ENCODE measurements at places on chromosomes 12 and 14.

DNA sequence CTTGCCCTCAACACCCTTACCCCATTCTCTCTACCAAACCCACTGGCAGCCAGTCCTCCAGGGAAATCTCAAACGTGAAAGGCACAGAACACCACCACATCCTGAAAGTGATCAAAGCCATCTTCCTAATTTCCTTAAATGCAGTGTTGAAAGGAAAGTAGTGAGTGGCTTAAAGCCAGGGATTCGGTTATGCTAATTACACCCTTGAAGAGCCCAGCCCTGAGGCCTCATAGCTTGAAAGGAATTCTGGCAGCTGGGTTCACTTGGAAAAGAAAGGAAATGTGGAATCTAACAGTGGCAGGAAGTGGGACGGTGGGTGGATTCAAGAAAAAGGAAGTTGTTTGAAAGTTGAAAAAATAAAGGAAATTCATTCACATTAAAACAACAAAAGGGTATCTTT lies 73.0 kb upstream of the FICD start:
- no peak for DNase-seq

DNA sequence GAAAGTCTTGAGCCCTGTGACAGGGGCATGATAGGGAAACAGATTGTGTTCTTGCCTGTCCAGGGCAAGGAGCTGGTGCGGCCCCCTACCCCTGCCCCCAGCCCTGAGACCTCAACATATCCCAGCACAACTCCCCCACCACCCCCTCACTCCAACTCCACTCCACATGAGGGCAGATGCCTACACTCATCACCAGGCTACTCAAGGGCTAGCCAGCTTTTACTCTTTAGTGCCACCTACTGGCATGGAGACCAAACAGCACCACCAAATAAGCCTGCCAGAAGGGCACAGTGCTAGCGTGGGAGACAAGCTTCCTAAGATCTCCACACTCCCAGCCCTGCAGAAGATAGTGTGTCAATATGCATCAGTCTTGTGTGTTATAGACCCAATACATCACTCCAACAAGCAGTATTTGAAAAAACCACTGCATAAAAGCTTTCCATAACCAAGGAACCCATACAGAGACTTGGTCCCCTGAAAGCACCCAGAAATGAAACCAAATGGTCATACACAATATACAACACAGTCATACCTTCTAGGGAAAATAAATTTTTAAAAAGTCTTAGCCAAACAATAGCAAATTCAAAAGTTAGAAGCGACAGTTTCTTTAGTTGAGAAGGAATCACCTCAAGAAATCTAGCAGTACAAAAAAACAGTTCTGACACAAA lies 154.4 kb downstream of the KCNK10 start:
- DNase-seq, result peak; percentile 51

- no peak for DNase-seq
Observed at GRCh38 chr14:81751198-81751597, 217.5 kb upstream of the SEL1L start.

GRCh38 chr14:105855893-105856675 lies 329.7 kb downstream of the TMEM121 start:
- peak; percentile 7 for DNase-seq

DNA sequence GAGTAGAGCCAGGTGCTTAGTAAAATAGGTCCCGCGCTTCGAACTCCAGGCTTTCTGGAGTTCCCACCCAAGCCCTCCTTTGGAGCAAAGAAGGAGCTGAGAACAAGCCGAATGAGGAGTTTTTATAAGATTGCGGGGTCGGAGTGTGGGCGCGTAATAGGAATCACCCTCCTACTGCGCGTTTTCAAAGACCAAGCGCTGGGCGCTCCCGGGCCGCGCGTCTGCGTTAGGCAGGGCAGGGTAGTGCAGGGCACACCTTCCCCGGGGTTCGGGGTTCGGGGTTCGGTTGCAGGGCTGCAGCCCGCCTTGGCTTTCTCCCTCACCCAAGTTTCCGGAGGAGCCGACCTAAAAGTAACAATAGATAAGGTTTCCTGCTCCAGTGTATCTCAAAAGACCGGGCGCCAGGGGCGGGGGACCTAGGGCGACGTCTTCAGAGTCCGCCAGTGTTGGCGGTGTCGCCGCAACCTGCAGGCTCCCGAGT lies 3.6 kb downstream of the SSTR1 start:
- DNase-seq, result no peak

GRCh38 chr14:99479160-99479905 lies 1.3 kb downstream of the SETD3 start:
- DNase-seq, result no peak

DNA sequence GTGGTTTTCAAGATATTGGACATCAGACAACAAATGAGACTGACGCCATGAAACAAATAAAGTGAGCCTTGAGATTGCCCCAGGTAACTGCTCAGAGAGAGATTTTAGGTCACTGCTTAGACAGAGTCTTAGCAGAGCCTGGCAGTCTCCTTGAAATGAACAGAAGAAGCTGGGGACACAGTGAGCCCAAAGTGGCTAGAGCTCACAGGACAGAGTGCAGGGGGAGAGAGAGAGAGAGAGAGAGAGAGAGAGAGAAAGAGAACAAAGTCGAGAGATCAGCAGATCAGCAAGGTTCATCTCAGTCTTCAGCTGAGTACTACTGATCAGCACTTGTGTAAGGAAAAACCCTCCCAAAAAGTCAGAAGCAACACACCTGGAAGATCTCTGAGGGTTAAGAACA lies 147.4 kb downstream of the RMST start:
- no peak for DNase-seq

DNA sequence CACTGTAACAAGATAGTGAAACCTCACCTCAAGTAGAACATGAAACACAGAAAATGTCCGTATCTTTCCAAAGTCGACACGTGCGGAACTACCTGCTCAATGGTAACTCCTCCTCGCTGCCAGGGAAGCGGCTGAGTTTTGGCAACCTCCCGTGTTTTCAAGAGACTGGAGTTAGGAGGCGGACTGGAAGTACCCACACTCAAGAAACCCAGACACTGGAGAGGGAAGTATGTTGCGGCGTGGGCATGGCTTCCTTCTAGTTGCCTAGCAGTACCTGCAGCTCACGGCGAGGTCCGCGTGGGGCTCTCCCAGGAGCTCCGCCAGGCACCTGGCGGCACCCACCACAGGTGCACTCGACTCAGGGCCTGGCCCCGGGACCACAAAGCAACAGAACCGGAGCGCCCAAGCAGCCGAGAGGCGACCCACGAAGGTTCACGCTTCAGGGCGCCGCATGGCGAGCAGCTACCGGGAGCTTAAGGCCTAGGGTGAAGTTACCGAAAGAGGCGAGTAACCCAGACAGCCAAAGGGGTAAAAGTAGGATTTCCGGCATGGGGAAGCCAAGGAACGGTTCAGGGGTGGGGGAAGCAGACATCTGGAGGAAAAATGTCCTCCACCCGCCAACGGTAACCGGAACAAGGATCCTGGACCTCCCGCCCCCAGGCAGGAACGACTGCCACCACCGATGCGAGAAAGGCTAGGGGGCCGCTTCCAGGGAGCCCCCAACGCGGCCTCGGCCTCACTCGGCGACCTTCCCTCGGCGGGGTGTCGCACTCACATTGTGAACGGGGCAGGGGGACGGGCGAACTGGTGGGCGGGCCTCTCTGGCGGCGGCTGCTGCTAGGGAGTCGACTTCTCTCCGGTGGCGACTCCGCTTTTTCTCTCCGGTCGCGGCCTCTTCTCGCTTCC lies 608 bp downstream of the PTGES3 start:
- peak; percentile 69 for DNase-seq

- no peak for DNase-seq
Observed at GRCh38 chr14:51860825-51861499, 550 bp downstream of the GNG2 start.

GRCh38 chr12:22653791-22654190 lies 28.8 kb downstream of the ETNK1 start:
- no peak for DNase-seq

DNA sequence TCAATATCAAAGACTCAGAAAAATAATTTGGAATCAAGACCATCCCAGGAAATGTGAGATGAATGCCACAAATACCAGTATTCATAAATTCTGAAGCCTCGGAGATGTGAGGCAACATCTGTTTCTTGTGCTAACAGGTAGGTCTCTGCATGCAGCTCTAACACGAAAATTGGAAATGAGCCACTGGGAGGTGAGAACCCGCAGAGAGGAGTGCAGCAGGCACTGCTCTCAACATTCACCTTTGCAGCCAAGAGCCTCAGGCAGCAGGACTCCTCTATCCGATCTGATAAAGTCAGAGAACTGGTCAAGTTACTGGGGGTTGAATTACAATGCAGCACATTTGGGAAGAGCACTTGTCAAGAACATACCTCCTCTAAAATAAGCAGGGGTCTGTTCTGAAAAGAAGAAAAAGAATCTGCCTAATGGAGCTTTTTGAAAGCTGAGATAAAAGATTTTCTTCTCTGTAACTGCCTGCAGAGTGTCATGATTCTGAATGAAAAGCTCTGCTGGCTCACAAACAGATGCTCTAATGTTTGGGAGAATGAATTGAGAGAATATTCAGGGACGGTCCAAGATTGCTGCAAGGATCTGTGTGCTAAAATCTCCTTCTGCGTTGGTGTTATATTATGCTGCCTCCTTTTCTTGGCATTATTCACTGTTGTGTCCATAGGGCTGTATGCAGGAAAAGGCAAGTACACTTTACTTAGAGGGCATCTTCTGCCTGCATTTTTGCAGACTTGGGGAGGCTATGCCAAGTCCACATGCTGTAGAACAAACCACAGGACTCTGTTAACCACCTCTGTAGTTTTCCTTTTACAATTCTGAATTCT lies 209.6 kb upstream of the KRR1 start:
- no peak for DNase-seq

- peak; percentile 27 for DNase-seq
Observed at GRCh38 chr14:96584199-96584906, 82.2 kb downstream of the PAPOLA start.

DNA sequence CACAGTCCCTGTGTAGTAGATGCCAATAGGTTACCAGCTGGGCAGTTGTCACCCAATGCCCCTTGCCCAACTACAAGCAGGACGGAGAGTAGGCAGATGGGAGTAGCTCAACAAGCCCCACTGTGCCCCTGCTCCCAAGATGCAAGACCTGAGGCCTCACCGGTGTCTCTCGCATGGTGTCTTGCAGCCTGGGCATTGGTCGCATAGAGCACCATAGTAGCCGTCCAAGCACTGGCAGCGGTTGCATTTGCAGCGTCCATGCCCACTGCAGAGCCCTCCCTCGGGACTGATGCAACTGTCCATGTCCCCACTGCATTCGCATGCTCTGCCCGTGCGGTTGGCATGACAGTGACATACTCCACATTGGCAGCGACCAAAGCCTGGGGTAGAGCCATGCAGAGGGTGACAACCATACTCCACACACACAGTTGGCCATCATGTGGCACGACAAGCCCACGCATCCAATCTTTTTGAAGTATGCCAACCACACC lies 11.9 kb upstream of the CSAD start:
- no peak for DNase-seq

- DNase-seq, result peak; percentile 56
Observed at GRCh38 chr12:12538535-12538934, 24.1 kb downstream of the DUSP16 start.

DNA sequence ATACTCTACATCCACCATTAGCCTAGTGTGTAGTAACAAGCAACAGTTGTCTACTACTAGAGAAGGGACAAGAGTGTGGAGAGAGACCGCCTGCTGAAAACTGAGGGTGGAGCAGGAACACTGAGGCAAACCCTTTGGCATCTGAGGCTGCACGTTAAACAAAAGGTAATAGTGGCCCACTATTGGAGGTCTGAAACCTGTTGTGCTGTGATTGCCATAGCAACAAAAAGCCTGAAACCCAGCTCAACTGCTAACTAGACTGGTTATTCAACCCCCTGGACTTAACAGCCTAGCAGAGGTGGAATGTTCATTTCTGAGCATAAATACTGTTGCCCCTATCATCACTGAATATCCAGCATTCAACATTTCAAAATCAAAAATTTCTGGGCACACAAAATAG lies 43.0 kb downstream of the PPP4R4 start:
- no peak for DNase-seq

DNA sequence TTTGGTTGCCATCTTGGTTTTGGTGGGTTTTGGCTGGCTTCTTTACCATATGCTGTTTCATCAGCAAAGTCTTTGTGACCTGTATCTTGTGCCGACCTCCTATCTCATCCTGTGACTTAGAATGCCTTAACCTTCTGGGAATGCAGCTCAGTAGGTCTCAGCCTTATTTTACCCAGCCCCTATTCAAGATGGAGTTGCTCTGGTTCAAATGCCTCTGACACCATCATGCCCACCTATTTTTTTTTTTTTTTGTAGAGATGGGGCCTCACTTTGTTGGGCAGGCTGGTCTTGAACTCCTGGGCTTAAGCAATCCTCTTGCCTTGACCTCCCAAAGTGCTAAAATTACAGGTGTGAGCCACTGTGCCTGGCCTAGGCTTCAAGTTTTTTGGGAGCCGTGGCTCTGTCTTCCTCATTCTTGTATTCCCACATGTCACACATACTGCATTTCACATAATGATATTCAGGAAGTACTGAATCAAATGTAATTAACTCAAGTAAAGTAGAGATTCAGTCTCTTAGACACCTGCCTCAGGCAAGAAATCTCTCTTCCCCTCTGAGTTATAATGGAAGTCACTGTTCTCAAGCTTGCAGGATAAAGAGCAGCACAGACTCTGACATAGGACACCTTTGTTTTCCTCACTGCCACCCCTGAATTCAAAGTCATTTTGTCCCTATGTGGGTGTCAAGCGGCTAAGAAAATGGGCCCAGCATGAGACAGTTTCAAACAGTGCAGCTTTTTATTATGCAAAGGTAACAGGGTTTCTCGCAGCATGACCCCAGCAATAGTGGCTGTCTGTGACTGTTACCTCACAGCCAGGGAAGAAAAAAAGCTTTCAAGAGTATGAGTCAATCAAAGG lies 159.0 kb downstream of the PTPN11 start:
- no peak for DNase-seq

- DNase-seq, result no peak
Observed at GRCh38 chr14:92950193-92950540, 27.2 kb downstream of the CHGA start.

GRCh38 chr14:64628940-64629408 lies 75.2 kb upstream of the PLEKHG3 start:
- peak; percentile 31 for DNase-seq

Data from transverse colon (tissue), 4 donors.